A549 (cell line): ENCODE measurements at places on chromosomes 2 and 18.
A peak's percentile ranks its signal among the peaks of the same experiment; 100 is the strongest.

GRCh38 chr2:118993392-118993752, 51.4 kb downstream of the MARCO start:
- DNase-seq: no peak

- DNase-seq: no peak
Observed at GRCh38 chr2:127347734-127348392, 39.9 kb downstream of the MAP3K2 start.

GRCh38 chr2:100267751-100268150, 54.5 kb downstream of the LONRF2 start:
- no peak for DNase-seq

GRCh38 chr18:27750014-27750413, 426.9 kb downstream of the CDH2 start:
- peak; percentile 26 for DNase-seq

GRCh38 chr2:79387431-79387830, 125.4 kb upstream of the CTNNA2 start:
- no peak for DNase-seq
